ENCODE measurements at places on chromosomes 5 and 9.

- DNase-seq, result no peak
Observed at GRCh38 chr5:10228288-10228687, 21.4 kb downstream of the ATPSCKMT start.

GRCh38 chr5:143164557-143164956 is 238.9 kb downstream of the NR3C1 start:
- DNase-seq, result no peak

DNA sequence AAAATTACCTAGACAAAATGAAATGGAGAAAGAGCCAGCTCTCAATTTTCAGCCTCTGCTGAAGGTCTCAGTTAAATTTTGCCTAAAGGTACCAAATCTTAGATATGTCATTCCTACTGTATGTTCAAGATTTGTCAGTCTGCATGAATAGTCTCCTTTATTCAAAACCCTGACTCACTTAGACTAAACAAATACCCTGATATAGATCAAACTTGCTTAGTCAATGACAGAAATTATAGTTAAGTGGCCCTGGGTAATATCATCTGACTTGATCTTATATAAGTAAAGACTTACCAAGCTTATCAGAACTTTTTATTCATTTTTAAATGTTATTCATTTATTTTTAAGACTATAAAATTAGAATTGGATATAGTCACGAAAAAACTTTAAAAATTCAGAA is 12.2 kb downstream of the MEGF9 start:
- DNase-seq, result no peak

DNA sequence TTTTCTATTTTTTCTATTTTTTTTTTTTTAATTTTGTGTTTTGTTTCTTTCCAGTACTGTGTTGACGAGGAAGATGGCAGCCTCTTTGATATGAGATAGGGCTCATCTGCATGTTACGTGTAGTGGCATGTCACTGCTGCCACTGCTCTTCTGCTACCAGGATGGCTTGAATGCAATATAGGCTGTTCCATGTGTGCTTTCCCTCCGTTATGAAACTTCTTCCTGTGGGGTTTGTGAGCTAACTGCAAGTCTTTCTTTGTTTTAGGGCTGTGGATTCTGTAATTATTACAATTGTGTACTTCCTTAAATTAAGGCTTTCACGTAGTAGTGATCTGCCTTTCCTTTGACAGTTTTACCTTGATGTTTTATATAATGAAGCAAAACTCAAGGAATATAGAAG is 184.6 kb downstream of the KDM4C start:
- DNase-seq, result no peak

GRCh38 chr5:139468421-139468931 is 2.3 kb upstream of the SMIM33 start:
- no peak for DNase-seq

DNA sequence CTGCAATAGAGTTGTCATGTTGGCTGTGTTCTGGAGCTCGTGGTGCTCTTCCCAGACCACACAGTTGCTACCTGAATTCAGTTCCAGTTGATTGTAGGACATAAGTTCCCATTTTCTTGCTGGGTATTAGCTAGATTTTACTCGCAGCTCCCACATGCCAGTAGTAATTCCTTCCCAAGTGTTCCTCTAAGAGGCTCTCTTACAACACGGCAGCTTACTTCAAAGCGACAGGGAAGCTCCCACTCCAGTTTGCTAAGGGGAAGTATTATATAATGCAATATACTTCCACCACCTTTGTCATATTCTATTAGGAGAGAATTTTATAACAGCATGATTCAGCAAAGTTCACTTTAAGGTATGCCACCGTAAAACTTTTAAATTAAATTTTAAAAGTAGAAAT is 623.0 kb downstream of the SLCO4C1 start:
- no peak for DNase-seq

DNA sequence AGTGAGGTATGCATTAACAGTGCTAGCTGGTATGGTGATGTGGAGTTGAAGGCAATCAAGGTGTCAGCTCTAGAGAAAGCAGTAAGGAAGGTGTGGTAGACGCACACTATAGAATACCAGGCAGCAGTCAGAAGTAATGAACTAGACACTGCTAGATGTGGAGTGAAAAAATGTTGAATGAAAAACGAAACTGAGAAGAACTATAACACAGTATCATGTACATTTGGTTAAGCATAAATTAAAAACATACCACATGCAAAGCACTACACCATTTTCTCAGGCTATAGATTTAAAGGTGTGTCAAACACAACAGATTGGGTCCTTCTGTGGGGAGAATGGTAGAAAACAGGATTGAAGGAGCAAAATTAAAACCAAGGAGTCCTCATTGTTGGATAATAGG is 15.4 kb downstream of the ZNF622 start:
- no peak for DNase-seq

- DNase-seq, result no peak
Observed at GRCh38 chr5:6452622-6453504, 4.2 kb downstream of the UBE2QL1 start.

Data from central memory CD8-positive, alpha-beta T cell (primary cell).